NCI-H2171 treated with DMSO at 0.1 percent for 48 hours (cell line): ENCODE measurements at places on chromosomes 5 and 9.

DNA sequence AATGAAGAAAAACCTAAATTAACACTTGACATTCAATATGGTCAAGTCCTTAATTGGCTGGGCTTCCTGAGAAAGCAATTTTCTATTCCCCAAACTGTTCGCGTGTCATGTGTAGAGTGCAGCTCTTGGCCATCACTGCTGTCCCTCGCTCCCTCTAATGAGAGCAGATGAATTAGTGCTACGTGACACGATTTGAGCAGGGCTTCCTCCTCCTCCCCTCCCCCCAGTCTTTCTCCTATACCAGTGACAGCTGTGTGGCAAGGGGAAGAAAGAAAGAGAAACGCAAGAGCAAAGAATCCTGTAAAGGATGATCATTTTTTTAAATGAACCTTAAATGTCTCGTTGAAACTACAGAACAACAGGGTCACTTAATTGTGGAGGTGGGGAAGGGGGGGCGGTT is 159.6 kb downstream of the BNC2 start:
- DNase-seq = peak; percentile 52

GRCh38 chr5:31362931-31363568 is 168.8 kb downstream of the DROSHA start:
- no peak for DNase-seq

DNA sequence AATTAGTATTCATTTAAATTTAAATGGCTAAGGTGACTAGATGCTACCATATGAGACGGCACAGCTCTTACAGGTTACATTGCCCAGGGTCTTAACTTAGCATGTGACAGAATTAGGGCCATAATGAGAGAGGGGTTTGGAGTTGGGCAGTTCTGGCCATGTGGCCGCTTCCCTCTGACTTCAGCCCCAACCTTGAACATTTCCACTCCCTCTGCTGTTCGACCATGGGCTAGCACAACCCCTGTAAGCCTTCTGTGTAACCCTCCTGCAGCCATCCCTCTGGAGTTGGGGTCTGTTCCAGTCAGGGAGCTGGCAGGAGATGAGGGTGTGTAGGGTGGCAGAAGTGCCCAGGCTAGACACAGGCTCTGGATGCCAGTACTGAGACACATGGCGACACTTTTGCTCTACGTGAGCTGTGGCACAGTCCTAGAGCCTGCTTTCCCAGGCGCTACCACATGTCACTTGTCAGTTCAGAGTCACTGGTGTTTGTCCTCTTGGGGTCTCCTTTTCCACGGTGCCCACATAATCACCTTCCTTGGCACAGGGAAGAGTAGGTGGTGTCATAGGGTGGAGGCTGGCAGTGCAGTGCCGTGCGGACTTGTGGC is 128.7 kb upstream of the PITX1 start:
- DNase-seq = no peak

DNA sequence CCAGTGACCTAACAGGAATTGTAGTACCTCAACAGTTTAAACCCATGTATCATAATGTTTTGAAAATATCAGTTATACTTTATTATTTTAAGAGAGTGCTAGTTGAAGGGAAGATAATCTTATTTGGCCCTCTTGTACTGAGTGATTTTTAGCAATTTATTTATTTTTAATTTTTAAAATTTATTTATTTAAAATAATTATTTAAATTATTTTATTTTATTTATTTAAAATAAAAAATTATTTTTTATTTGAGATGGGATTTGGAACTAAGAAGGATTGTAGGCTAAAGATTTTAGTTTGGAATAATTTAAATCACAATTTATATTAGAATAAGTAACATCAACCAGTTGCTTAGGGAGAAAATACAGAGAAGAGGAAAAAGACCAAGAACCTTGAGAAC is 54.2 kb downstream of the NAA35 start:
- DNase-seq = no peak

- no peak for DNase-seq
Measured at GRCh38 chr9:84705128-84705527, 35.6 kb downstream of the NTRK2 start.

DNA sequence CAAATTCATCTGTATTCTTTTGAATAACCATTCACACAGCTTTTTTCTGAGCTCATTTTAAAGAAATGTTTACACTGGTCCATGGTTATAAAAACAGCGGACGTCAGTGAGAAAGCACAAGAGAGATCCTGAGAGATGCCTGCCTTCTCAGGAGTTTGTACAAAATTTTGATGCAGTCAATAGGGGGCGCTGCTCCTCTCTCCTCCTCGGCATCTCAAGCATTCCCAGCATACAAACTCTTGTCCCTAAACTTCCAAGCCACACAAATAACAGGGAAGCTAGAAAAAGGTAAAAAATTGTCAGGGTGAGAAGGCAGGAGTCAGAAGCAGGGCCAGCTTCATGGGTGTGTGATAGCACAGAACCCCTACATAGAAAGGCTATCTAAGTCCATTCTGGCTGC is 11.2 kb upstream of the CCDC152 start:
- no peak for DNase-seq

GRCh38 chr9:108224716-108225115 is 631.1 kb downstream of the ACTL7B start:
- DNase-seq = peak; percentile 28

GRCh38 chr5:147551677-147552076 is 41.8 kb upstream of the DPYSL3 start:
- DNase-seq = no peak

DNA sequence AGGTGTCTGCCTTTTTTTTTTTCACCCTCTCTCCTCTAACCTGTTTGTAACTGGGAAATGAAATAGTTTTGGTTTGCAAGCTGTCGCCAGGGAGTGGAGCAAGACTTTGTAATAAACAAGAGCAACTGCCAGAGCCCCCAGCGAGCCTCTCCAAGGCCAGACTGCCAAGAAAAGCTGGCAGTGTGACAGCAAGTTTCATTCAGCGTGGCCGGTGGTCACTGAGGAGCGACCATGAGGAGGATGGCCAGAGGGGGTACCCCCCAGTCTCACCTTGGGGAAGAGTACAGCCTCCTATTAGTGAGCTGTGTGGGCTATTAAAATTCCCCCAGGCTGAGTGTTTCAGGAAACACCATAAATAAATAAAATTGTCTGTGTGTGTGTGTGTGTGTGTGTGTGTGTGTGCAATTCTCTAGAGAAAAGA is 49.9 kb downstream of the ZFAND5 start:
- peak; percentile 71 for DNase-seq
